ENCODE measurements at places on chromosomes 4 and X.

- DNase-seq = no peak
These were observed 37.2 kb downstream of the MTM1 start for GRCh38 chrX:150605603-150606002.

DNA sequence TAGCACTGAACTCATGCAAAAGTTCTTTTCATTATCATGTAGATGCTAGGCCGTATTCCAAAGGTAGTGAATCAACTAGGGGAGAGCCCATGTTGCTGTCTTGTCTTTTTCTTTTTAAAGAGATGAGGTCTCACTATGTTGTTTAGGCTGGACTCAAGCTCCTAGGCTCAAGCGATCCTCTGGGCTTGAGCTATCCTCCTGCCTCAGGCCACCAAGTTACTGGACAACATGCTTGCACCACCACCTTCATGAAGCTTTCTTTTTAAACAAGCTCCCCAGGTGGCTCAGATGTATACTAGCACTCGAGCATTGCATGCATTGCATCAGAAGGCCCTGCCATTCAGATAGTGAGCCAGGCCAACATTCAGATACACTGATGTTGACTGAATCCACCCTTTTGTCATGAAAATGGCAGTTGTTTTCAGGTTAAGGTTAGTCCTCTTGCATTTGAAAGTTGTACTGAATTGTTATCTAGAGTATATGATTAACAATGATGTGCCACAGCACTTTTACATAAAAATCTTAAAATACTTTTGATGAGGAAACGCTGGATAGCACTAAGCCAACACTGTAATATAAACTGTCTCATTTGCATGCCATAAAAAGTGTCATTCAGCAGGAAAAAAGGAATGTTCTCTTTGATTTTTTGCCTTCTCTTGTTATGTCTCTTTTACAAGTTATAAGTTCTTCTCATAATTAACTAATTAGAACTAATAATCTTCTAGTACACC lies 76.7 kb downstream of the FNIP2 start:
- no peak for DNase-seq

DNA sequence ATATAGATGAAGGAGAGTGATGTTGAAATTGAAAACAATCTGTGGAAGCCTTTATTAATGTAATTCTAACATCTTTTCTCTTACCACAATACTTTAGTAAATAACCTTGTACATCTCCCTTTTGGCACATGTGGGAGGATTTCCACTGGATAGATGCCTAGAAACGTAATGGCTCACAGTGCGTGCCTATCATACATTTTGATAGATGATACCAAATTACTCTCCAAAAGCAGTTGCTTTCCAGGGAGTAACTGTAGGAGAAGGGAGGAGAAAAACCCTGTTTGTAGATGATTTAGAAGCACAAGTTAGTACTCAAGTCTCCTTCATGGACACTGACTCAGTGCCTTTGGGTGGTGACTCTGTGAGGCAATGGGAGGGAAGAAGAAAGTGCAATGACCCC lies 476.3 kb downstream of the CCSER1 start:
- no peak for DNase-seq

- no peak for DNase-seq
These were observed 54.3 kb downstream of the WWC2 start for GRCh38 chr4:183153190-183153916.

- DNase-seq = no peak
These were observed 221.0 kb downstream of the PALLD start for GRCh38 chr4:168717847-168718246.

- no peak for DNase-seq
These were observed 45.5 kb downstream of the PPP1R2C start for GRCh38 chrX:42732506-42732905.

DNA sequence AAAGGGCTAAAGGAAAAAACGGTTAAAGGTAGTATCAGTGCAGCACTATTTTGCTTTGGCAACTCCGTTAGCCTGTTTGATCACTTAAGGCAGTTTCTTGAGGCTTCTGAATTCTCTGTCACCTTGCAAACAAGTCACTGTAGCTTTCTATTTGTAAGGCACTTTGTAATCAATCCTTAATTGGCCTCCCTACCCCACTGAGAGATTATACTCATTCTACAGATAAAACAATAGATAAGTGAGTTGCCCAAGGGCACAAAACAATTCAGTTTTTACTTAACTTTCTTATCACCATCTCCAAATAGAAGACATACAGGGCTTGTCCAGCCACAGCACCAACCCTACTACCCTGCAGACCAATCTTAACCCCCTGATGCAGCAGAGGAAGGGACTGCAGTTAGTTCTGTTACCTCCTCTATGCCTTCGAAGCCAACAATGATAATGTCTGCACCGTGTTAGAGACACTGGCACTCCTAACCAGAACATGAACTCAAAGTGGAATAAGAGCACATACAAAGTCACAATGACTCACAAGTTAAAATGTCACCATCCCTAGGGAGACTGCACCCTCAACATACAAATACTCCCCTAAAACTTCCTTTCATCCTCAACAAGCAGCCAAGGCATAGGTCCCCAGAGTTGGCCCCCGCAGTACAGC lies 1.7 kb downstream of the TMEM185A start:
- DNase-seq = peak; percentile 27

DNA sequence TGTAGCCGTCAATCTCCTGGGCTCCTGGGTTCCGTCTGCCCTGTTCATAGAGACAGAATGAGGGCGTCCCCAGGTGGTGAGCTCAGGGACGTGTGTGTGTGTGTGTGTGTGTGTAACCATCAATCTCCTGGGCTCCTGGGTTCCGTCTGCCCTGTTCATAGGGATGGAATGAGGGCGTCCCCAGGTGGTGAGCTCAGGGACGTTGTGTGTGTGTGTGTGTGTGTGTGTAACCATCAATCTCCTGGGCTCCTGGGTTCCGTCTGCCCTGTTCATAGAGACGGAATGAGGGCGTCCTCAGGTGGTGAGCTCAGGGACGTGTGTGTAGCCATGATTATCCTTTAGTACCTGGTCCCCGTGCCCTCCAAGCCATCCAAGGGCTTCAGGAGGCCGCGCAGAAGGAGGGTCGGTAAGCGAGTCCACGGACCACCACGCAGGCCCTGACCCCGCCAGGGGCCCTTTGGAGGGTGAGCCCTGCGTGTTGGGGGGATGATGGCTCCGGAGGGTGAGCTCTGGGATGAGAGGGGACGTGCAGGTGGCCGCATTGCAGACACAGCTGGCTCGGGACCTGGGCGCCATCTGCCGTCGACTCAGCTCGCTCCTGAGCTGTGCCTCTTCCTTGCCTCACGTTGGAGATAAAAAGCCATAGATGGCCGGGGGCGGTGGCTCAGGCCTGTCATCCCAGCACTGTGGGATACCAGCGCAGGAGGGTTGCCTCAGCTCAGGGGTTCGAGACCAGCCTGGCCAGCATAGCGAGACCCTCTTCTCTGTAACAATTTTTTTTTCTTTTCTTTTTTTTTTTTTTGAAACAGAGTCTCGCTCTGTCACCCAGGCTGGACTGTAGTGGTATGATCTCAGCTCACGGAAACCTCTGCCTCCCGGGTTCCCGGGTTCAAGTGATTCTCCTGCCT lies 5.4 kb upstream of the GTPBP6 start:
- DNase-seq = peak; percentile 64

DNA sequence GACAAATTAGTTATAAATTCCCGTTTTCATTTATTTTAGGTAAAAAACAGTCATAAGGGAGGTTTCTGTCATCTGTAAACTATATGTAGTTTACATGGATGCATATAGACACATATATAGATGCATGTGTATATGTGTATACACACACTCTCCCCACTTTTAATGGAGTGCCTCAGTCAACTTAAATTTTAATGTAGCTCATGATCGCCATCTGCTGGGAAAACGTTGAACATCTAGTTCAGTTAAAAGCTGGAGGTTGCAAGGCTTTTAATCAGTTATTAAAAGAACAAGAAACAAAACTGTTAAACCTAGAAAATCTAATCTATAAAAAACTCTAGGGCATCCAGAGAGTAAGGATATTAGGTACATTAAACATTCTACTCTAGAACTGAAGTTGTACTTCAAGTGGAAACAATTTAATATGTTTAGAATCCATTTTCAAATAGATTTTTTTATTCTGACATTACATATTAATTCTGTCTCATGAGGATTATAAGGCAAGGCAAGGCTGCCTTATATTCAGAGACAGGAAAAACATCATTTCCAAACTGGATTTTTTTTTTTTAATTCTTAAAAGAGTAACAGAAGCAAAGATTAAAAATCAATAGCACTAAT lies 122.6 kb downstream of the SHISA3 start:
- peak; percentile 19 for DNase-seq
